Caco-2 (cell line): ENCODE measurements at places on chromosomes 6 and 20. TPM values are rescaled to one million over a fixed set of nuclear protein-coding genes. Genes with fewer than 3 reads are reported as not detected.

Gene MATN4
- total RNA-seq, result not detected in 2 replicates

- no peak for DNase-seq
Measured at GRCh38 chr6:44730771-44731391, 343.4 kb downstream of the CDC5L start.

Gene VAPB
- 182 and 186 TPM in 2 replicates for total RNA-seq

GRCh38 chr20:58470336-58471192 is 44.6 kb downstream of the APCDD1L start:
- DNase-seq, result peak; percentile 32

Gene NQO2
- total RNA-seq, result 35.8 and 37.2 TPM in 2 replicates

Gene HLA-DQB1
- total RNA-seq, result not detected in 2 replicates

DNA sequence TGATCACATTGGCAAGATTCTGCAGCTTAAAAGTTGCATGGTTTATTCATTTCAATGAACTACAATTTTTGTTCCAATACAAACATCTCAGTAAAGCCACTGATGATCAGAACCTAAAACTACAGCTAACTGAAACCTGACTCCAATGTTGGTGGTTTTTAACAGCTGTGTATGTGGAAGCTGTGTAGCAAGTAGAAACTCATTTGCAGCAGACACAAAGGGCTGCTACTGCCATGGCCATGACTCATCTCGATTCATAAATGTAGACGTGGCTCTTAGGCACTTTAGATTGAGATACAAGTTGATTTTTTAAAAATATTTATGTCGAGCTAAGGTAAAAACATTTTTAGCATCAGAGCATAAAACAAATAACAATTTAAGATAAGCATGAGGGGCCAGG is 19.5 kb upstream of the MAP3K4 start:
- no peak for DNase-seq

DNA sequence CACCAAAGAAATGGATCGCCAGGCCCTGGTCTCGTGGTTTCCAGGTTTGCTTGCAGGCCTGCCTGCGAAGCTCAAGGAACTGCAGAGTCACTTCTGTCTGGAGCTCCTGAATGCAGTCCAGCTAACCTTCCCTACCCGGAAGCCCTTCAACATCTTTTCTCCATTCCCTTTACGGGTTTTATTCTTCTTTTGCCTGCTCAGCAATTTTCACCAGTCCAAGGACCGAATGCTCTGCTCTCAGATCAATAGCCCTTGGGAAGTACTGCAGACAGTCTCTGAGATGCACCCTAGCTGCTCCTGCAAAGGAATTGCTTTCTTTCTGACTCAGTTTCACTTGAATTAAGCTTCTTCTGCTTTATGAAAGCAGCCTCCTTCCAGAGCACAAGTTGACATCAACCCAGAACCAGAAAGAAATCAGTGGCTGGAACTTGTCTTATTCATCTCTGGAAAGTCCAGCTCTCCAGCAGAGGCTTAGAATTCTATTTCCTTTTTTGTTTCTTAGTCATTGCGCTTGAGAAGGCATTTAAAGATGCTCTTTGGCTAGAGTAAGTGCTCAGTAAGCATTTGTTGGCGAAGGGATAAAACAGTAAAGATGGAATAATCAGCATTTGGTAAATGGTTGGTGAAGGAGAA is 18.7 kb upstream of the YWHAB start:
- no peak for DNase-seq

Gene ZCCHC3
- 34.4 and 37.2 TPM in 2 replicates for total RNA-seq

Gene RSPO3
- total RNA-seq, result 0.11 TPM in 1 of 2 replicates, not detected in the other

- DNase-seq, result no peak
Measured at GRCh38 chr6:25232479-25232878, 46.7 kb upstream of the CARMIL1 start.

GRCh38 chr20:8492173-8492572 is 360.1 kb downstream of the PLCB1 start:
- no peak for DNase-seq

DNA sequence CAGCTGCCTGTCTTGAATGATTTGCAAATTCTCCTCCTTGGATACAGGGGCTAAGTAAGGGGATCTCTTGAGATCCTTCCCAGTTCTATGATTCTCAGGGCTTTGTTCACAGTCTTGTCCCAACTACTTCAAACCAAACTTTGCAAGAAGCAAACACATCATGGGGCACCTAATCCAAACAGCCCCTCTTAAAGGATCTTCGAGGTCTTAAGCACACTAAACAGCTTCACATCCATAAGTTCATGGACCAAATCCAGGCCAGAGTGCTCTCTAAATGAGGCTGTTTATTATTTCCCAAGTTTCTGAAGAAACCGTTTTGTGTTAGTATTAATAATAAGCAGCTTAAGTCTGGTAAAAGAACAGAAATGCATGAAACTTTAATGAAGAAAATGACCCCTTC is 75.2 kb downstream of the KIF6 start:
- DNase-seq, result no peak

DNA sequence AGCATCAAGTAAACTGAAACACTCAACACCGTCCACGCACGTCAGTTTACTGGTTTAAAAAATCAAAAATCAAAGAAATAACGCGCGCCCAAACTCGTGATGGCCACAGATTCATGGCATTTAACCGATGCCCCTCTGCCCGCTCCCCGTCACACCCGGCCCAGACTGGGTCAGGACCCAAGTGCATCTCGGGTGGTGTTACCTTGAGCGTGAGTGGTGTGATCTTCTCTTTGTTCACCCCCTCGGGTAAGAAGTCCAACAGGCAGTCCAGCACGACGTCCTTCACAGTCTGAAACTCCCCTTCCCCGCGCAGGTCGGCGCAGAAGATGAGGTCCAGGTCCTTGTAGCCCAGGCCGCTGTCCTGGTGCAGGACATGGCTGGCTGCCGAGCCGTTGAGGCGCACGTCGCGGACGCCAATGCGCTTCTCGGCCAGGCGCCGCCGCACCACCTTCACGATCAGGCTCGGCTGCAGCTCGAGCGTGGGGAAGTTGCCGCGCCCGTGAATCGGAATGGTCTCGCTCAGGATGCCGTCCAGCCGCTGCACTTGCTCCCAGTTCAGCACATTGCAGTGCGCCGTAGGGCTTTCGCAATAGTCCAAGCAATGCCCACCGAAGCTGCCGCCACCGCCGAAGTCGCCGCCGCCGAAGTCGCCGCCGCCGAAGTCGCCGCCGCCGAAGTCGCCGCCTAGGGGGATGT is 945 bp downstream of the TENT5A start:
- DNase-seq, result no peak

Gene LGSN
- total RNA-seq, result 10.8 and 13.2 TPM in 2 replicates

GRCh38 chr6:127341471-127342202 is 1.8 kb downstream of the ECHDC1 start:
- no peak for DNase-seq

Gene DEF6
- 5.6 and 5.7 TPM in 2 replicates for total RNA-seq

- DNase-seq, result no peak
Measured at GRCh38 chr20:18734525-18735189, 78.9 kb upstream of the SCP2D1 start.

- DNase-seq, result peak; percentile 96
Measured at GRCh38 chr6:42890311-42891198, 11.1 kb downstream of the RPL7L1 start.

DNA sequence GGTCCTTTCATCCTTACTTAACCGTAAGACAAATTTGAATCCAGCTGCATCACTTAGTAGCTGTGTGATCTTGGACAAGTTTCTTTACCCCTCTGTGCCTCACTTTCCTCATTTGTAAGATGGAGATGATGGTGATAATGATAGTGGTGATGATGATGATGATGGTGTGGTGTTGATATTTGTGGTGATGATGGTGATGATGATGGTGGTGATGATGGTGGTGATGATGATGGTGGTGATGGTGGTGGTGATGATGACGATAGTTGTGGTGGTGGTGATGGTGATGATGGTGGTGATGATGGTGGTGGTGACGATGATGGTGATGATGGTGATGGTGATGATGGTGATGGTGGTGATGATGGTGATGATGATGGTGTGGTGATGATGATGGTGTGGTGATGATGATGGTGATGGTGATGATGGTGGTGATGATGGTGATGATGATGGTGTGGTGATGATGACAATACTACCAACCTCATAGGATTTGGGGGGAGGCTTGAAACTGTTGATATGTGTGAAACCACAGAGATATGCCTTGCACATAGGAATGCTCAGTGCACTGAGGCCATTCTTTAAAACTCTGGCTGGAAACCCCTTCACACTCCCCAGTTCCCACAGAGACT is 233.2 kb downstream of the LY86 start:
- no peak for DNase-seq

- DNase-seq, result no peak
Measured at GRCh38 chr6:124438546-124439065, 523.6 kb upstream of the RNF217 start.

DNA sequence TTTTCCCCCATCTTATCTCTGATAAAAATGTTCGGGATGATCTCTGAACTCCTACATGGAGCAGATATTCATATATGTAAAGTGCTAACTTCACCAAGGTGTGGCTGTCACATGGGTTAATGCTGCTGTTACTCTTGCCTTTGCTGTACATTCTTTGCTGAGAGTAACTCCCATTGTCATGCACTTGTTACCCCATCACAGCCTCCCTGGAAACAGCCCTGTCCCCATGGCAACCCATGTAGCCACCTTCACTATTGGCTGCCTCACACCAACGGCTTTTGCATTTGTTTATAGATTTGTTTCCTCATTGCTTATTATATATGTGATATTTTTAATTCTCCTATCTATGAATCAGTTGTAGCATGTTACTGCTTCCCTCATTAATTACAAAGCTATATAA is 17.3 kb upstream of the IBTK start:
- DNase-seq, result no peak

GRCh38 chr6:35552285-35552917 is 39.7 kb upstream of the TULP1 start:
- peak; percentile 39 for DNase-seq

Gene PLA2G7
- 0.19 and 0.32 TPM in 2 replicates for total RNA-seq

DNA sequence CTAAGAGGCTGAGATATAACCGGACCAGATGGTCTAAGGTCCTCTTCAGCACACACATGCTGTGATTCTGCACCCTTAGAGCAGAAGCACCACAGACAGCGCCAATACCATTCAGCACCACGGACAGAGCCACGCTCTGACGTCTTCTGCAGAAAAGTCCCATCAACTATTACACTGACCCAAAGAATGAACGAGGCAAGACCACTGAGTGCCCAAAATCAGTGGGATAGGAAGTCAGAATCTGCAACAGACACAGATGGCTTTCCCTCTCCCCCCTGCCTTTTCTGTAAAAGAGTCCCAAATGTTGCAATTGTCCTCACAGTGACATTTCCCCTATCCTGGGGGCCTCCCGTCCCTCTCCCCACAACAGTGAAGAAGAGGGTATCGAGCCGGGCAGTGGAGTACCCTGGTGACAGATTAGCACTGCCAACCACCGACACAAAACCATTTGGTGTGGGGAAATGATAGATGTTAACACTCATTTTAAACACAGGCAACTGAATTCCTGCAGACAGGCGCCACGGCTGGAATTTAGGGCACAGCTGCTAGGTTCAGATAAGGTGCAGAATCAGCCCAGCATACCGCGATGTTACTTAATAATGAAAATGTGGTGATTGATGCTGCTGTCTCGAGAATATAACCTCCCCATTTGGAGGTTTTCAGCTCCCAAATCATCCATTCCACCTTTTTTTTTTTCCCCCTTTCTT is 66.6 kb upstream of the CTNNBL1 start:
- DNase-seq, result peak; percentile 81

DNA sequence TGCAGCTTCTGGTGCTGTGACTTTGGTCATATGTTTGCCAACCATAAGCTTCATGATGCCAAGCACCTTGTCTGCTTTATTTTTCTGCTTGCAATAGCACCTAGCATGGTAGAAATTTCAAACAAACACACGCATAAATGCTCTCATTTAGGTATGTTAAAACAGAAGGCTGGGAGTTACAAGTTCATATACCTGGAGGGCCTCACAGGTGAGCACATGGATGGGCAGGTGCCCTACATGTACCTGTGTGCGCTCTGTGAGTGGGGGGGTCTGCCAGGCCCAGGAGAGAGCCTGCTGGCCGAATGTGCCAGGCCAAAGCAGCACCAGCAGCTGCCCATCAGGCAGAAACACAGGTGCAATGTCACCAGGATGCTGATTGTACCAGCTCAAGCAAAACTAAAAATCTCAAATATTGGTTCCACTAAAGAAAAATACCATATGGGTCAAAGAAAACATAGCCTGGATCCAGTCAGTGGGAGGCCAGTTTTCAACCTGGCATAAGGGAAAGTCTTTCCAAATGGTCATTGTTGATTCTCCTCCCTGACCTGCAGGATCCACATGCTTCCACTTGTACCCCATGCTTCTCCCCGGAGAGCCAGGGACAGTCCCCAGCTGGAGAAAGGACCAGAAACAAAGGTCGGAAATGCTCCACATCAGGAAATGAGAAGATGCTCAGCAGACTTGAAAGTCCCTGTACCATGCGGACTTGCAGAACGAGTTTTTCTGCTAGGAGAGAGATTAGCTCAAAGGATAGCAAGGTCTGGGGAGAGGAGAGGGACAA is 7.2 kb upstream of the PFDN4 start:
- peak; percentile 61 for DNase-seq

- DNase-seq, result no peak
Measured at GRCh38 chr20:38275815-38276550, 15.4 kb upstream of the KIAA1755 start.

GRCh38 chr6:46491628-46492547 is 639 bp upstream of the RCAN2 start:
- DNase-seq, result peak; percentile 23

DNA sequence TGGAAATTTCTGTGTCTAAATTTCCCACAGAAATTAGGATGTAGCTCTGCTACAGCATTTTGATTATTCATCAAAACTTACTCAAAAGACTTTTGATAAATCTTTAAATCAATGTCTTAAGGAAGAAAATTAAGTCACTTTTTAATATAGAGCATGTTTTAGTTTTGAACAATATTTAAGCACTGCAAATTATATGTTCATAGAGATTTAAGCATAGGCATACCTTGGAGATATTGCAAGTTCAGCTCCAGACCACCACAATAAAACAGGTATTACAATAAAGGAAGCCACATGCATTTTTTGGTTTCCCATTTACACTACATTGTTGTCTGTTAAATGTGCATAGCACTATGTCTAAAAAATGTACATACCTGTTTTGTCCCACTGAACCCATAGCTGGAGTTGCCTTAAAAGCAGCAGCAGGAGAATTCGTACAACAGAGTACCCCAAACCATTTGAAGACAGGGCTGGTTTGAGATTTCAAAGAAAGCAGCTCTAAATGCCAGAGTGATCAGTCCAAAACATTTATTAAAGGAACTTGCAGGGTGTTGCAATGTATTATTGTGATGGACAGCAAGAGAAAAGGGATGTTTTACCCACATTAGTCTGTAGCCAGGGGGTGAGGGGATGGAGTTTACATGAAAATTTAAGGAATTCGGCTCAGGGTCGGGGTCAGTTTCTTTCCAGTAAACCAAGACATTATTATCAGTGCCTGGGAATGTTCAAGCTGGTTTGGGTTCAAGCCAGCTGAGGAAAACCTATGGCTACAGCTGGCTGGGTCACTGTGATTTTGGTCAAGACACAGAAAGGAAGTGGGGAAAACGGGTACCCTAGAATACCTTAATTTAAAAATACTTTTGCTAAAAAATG is 6.3 kb upstream of the LOC128125822 start:
- DNase-seq, result no peak

Gene RIPOR3
- total RNA-seq, result 0.18 and 0.67 TPM in 2 replicates

Gene POU5F1
- not detected in 2 replicates for total RNA-seq

- no peak for DNase-seq
Measured at GRCh38 chr6:110475066-110475653, 1.3 kb downstream of the SLC22A16 start.
